A549 treated with CpdA at 1 μM for 4 hours (cell line): ENCODE measurements at places on chromosomes 1 and 21. TPM values are rescaled to one million over a fixed set of nuclear protein-coding genes. Genes with fewer than 3 reads are reported as not detected.

MAPKAPK2 gene
- total RNA-seq, result 61.0 to 70.9 TPM (median 65.7 TPM) in 5 replicates

FAM163A gene
- not detected in 5 replicates for total RNA-seq

C8A gene
- total RNA-seq, result not detected in 5 replicates

LCE6A gene
- total RNA-seq, result not detected in 5 replicates

TMEM9 gene
- total RNA-seq, result 79.3 to 91.4 TPM (median 84.9 TPM) in 5 replicates

PERM1 gene
- 0.07 to 0.24 TPM (median 0.08 TPM) in 3 of 5 replicates, not detected in the others for total RNA-seq

ARMH1 gene
- 0.48 to 1.1 TPM (median 0.66 TPM) in 5 replicates for total RNA-seq

OLIG1 gene
- 0.08 TPM in 1 of 5 replicates, not detected in the others for total RNA-seq

LCE1A gene
- not detected in 5 replicates for total RNA-seq

ZNF684 gene
- 1.9 to 2.4 TPM (median 2.0 TPM) in 5 replicates for total RNA-seq

KANK4 gene
- 0.20 to 0.64 TPM (median 0.38 TPM) in 5 replicates for total RNA-seq

CPTP gene
- total RNA-seq, result 14.1 to 21.7 TPM (median 20.3 TPM) in 5 replicates

FCGR2B gene
- not detected in 5 replicates for total RNA-seq

TNFSF4 gene
- 0.03 to 0.08 TPM (median 0.06 TPM) in 4 of 5 replicates, not detected in the other for total RNA-seq

SYT2 gene
- total RNA-seq, result 0.01 to 0.07 TPM (median 0.02 TPM) in 5 replicates

EXTL1 gene
- total RNA-seq, result not detected in 5 replicates
